Choroid plexus epithelial cell (primary cell): ENCODE measurements at places on chromosomes 2 and 18.

- DNase-seq = peak; percentile 45
These were observed 419 bp downstream of the EPHA4 start for GRCh38 chr2:221571551-221572218.

DNA sequence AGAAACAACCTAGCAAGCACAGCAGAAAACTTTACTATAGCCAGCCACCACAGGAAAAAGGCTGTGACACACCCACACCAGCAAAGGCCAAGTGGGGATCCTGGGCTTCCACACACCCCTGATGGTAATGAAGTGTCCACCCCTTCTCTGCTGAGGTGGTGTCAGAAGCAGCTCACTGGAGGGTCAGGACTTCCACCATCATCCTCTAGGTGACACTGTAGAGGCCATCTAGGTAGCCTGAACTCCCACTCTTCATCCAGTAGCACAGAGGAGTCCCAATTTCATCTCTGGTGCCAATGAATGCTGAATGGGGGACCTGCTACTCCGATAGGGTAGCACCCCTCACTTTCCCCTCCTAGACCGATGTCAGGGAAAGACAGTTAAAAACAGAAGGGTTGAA is 1544.4 kb downstream of the LRP1B start:
- peak; percentile 38 for DNase-seq

- DNase-seq = no peak
These were observed 42.3 kb upstream of the FAM136A start for GRCh38 chr2:70344195-70344594.

GRCh38 chr2:145304501-145304900 is 784.6 kb upstream of the ZEB2 start:
- DNase-seq = no peak

DNA sequence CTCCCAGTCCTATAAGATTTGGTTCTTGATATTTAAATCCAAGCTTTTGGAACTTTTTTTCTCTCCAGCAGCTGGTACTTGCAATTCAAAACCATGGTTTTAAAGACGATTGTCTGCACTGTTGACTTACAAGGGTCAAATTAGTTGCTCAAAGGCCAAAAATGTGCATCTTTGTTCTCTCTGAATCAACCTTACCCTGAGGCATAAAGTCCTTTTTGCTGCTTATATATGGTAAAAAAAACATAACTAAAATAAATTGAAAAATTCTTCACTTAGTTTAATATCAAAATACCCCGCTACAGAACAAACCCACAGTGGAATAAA is 592.7 kb downstream of the XIRP2 start:
- no peak for DNase-seq

- no peak for DNase-seq
These were observed 121.3 kb upstream of the BOD1L2 start for GRCh38 chr18:57025540-57025939.

GRCh38 chr2:227615906-227616305 is 1.3 kb upstream of the SCYGR3 start:
- DNase-seq = no peak

DNA sequence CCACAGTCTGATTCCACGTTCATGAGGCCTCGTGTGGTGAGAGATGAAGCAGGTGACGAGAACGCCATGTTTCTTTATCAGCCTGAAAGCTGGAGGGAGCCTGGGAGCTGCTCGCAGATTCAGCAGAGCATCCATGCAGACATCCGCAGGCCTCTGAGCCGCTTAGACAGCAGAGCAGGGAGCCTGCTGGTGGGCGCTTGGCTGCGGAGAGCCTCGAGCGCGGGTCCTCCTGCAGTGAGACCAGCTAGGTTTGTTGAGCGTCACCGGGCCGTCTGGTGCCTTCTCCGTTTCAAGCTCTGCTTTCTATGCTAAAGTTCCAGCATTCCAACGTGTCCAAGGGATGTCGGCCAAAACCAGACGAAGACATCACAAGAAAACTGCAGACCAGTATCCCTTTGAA is 27.6 kb downstream of the CTDP1 start:
- DNase-seq = no peak
